ENCODE measurements at places on chromosomes 2 and 18.
A peak's percentile ranks its signal among the peaks of the same experiment; 100 is the strongest.

GRCh38 chr2:69482471-69482870, 45.2 kb upstream of the NFU1 start:
- DNase-seq = no peak

DNA sequence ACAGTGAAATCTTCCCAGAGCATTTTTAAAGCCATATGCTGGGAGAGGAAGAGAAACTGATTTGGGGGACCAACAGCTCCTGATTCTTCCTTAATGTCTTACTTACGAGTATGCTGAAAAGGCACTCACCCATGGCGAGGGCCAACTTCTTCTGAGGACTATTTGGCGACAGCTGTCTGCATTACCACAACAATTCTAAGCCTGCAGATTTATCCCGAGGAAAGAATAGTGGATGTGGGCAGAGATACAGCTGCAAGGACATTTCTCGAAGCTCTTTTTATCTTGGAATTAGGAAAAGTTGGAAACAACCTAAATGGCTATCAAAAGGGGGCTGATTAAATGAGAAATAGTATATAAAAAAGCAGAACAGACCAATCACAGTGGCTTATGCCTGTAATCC, 40.3 kb upstream of the FHL2 start:
- peak; percentile 65 for DNase-seq

GRCh38 chr2:10775831-10776230, 36.8 kb downstream of the PDIA6 start:
- DNase-seq = no peak

- peak; percentile 11 for DNase-seq
Observed at GRCh38 chr2:84077496-84077895, 381.6 kb downstream of the SUCLG1 start.

DNA sequence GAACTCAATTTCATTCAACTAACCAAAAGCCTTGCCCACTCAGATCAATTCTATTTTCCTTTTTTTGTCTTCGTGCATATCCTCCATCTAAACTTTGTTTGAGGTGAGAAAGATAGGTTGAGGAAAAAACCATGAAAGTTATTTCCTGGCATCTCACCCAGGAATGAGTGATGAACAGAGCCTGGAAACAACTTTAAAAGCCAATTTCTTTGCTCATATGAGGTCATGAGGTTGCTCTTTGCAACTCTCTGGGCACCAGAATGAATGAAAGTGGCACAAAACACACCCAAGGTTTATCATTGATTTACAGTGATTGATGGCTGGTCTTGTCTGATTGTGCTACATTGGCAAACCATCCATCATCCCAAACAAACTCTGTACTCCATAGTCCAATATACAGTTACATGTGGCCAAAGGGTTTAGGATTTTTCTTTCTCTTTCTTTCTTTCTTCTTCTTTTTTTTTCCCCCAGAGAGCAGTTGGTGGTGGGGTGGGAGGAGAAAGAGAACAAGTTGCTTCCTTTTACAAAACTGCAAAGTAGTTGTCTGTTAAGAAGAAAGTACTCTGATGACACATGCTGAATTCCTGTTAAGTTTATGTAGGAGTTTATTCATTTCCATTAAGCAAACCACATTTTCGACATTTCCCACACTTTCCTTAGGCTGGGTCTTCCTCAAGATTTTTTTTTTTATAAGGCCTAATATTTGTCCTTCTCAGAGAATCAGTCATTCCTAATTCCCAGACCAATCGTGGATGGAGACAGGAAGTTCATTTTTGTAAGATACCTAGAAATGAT, 575.9 kb upstream of the ZEB2 start:
- DNase-seq = peak; percentile 79

DNA sequence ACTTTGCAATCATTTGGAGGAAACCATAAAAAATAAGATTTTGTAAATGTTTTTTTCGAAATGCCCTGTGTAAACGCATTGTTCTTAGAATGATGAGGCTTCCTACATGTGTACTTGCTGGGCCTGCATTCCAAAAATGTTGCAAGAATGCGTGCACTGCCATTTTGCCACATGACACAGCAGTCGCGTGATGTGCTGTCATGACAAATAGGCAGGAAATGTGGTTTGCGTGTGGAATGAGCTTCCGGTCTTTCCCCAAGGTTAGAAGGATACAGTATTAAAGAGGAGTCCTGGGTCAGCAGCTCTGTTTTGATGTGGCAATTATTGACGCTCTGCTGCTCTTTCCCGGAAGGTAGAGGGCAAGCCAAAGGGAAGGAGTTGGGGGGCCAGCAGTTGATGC, 18.1 kb upstream of the SERPINB2 start:
- peak; percentile 92 for DNase-seq

- no peak for DNase-seq
Observed at GRCh38 chr18:3319399-3319798, 57.5 kb downstream of the MYL12B start.

GRCh38 chr2:227462462-227462951, 9.4 kb upstream of the AGFG1 start:
- DNase-seq = no peak

GRCh38 chr2:130373808-130374365, 18.0 kb downstream of the PTPN18 start:
- no peak for DNase-seq

GRCh38 chr2:64650722-64651338, 2.9 kb downstream of the SERTAD2 start:
- DNase-seq = no peak

- peak; percentile 52 for DNase-seq
Observed at GRCh38 chr18:36386150-36386920, 88.8 kb downstream of the FHOD3 start.

DNA sequence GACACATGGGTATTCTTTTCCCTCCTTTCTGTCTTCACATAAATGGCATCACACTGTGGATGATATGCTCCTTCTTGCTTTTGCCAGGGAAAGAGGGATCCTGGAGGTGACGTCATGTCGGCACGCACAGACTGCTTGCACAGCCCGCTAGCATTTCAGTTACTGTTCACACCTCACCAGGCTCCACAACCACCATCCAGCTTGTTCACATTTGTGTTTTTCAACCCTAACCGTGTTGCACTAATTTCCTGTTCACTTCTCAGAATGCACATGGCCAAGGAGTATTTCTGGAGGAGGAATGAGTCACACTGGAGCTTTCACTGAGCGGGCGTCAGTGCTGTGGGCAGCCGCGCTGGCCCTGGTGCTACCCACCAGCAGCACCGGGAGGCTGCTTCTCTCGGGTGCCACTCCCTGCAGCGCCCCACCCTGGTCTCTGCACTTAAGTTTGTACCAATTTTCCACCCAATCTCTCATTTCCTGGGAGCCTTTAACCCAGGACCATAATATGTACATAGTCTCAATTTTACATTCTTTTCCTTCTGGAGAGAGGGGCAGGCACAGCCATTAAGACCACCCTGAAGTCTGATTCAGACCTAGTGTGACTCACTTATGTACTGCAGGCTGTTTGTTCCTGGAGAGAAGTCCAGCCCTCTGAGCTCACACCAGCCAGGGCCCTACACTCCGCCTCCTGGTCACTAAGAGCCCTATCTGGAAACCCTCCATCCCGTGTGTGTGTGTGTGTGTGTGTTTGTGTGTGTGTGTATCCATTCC, 65.1 kb downstream of the MBP start:
- DNase-seq = peak; percentile 88

DNA sequence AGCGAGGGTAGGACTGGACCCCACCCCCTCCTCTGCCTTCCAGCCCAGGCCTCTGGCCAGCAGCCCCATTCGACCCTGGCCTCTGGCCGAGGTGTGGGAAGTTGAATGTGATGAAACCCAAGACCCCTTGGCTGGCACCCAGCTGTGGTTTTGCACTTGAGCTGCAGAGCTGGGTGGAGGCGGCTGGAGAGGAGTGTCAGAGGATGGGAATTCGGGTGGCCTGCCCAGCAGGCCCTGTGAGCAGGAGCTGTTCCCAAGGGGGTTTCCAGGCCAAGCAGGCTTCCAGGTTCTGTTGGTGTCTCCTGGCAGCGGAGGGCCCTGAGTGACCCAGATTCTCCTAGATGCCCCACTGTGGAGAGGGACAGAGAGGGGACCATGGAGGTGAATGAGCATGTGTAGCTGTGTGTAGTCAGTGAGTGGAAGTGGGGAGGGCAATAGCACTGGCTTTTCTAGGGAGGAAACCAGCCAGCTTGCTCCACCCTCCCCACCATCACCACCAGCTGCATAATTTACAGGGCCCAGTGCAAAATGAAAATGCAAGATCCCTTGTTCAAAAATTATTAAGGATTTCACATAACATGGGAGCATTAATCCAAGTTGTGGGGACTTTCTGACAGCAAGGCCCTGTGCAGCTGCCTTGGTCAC, 172.2 kb upstream of the HAAO start:
- DNase-seq = peak; percentile 97

- DNase-seq = no peak
Observed at GRCh38 chr2:30729031-30729430, 78.2 kb downstream of the CAPN13 start.

DNA sequence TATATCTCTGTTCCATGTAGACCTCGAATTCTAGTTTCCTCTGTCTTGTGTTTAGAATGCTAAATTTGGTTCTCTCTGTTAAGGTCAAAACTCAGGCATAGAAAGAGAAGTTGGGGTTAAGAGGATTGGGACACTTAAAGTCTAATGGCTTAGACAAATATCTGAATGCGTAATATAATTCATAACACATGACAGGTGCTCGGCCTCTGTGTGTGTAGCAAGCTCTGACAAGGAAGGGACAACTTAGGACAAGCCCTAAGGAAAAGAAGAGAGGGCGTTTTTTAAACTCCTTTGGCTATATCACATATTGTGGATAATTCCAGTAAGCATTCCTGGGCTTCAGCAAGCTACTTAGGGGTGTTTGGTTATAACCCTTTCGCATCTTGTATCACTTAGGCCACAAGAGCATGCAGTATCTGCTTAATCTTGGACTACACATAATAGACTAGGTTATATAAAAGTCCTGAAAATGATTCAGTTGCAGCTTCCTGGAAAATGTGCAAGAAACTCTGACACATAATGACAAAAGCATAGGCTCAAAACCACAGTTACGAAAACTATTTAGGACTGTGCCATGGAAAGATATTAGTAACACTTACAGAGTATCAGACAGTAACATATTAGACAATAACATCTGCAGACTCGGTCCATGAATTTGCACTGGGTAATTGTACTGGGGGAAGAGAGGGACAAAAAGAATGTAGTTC, 16.1 kb upstream of the CREB1 start:
- peak; percentile 94 for DNase-seq

DNA sequence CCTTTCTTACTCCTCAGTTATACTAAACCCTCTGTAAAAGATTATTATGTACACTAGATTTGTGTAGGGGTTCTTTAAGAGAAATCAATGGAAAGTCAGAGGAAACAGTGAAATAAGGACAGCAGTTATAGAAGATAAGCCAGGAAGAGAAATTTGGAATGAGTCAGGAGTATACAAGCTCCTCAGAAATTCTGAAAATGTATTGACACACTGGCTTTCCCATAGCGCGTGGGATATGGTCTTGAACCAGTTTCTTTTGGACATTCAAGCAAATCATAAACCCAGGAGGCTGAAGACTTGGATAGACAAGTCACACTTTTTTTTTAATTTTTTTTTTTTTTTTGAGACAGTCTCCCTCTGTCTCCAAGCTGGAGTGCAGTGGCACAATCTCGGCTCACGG, 316.1 kb upstream of the MMADHC start:
- DNase-seq = no peak

- no peak for DNase-seq
Observed at GRCh38 chr2:3575534-3576262, 638 bp downstream of the RPS7 start.

Data from RPMI7951 (cell line).